ENCODE measurements at places on chromosomes 1 and 21.

DNA sequence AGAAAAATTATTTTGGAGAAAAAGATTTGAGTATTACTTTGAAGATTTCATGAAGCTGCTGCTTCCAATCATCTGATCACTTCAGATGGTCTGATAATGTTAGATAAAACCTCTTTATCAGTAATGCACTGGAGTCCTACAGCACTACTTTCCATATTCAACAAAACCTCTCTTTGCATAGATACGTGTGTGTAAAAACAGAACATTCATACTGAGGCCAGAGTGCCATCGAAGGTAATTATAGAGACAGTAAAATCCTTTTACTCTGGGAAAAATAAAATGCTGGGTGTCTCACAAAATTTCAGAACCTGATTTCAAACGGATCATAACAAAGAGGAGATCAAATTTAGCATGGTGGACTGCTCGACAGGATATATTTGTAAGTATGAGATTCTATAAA lies at the start of gene RGS13:
Gene RGS13, plus strand, starts transcription at position 209 of the 400 bp plus-strand sequence. CDS start 8,188 bp downstream, outside the sequence.
- DNase-seq: no peak

DNA sequence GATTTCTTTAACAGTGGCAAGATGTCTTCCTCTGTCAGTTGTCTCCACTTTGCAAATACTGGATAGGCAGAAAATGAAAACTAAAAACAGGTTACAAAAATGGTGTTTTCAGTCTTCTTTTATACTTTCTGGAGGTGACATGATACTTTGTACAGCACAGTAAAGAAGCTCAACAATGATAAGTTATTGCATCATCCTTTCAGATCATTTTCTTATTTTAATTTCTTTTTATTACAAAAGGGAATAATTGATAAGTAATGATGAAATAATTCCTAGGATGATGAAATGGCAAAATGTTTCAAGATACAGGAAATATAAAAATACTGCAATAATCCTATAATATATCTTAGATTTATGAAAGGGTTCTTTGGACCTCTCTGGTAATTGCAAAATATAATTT lies 16.5 kb downstream of the GORAB start:
- no peak for DNase-seq

GRCh38 chr1:41322101-41322661 lies 39.1 kb upstream of the FOXO6 start:
- DNase-seq: no peak

DNA sequence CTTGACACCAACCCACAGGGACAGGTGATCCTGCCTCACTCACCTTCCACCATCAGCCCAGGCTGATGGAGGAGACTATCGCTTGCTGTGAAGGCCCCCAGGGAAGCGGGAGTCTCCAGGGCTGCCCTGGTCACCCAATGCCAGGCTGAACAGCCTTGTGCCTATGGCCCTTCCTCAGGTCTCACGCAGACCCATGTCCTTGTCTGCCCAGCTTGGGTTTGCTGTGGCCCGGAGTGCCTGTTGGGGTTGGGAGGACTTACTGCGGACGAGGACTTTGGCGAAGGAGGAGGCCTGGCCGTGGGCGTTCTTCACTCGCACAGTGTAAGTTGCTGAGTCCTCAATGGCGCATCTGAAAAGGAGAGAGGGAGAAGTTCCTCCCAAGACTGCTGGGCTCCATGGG lies 14.3 kb downstream of the MYOM3 start:
- DNase-seq: no peak
